ENCODE measurements at places on chromosomes 2 and 18.

GRCh38 chr2:196963043-196963442, 36.5 kb upstream of the PGAP1 start:
- no peak for DNase-seq

DNA sequence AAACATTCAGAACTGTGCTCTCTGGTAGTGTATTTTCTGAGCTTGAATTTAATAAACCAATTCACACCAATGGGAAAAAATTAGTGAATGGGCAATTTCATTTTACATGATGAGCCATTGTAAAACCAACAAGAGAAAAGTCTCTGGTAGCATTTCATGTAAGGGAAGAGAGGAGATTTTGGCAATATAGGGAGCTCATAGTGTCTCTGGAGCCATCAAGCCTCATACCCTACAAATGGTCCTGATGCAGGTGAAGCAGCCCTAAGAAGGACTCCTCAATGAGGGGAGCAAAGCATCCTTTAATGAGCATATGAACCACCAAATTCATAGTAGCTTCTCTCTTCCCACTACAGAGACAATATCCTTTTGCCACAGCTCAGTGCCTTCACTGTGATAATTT, 373.0 kb downstream of the RIT2 start:
- DNase-seq = no peak

DNA sequence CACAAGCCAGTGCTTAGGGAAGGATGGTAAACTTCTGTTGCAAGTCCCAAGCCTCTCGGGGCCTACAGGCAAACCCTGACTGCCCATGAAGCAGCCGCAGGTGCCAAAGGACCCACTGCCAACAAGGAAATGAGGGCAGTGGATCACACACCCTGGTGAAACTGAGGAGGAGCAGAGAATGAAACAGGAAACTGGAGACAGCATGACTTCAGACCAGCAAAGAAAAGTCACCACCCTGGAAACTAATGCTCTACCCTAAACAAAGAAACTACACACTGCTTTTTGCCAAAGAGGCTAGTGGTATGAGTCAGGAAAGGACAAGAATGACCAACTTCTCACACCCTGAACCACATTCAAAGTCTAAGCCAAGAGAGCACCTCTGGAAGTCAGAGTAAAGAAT, 97.2 kb downstream of the MYO5B start:
- no peak for DNase-seq

GRCh38 chr2:212737392-212738172, 199.0 kb upstream of the ERBB4 start:
- no peak for DNase-seq

DNA sequence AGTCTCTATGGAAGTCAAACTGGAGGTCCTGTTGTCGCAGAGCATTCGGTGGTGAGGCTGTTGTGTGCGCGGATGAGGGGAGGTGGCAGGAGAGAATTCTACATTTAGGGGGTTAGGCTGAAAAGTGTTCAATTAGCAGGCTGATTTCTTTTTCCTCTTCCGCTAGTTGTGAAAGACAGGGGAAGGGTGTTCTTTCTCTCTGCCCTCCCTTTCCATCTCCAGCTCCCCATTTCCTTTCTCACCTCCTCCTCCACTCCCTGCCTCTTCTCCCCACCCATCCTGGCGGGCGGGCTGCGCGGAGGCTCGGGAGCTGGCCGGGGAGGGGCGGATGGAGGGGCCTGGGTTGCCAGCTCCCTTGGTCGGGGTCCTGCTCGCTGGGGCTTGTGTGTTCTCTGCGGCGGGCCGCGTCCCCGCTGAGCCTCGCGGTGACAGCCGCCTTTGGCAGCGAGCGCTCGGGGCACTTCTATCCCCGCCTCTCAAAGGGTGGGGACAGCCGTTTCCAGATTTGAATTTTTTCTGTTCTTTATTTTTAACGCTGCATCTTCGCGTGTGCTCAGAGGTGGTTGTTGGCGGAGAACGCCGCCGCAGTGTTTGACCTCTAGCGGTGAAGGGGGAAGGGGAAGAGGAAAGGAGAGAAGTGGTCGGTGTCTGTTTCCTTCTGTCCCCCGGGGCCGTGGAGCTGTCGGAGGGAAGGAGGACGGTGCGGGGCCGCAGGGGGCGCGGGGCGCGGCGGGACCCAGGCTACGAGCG, 3.6 kb downstream of the SOX11 start:
- no peak for DNase-seq

Measured in stimulated activated CD4-positive, alpha-beta T cell treated with anti-CD3 and anti-CD28 coated beads, Interleukin-15, amount 100 ng/mL, for 24 hours (primary cell).